ENCODE measurements at places on chromosomes 6 and 20.

DNA sequence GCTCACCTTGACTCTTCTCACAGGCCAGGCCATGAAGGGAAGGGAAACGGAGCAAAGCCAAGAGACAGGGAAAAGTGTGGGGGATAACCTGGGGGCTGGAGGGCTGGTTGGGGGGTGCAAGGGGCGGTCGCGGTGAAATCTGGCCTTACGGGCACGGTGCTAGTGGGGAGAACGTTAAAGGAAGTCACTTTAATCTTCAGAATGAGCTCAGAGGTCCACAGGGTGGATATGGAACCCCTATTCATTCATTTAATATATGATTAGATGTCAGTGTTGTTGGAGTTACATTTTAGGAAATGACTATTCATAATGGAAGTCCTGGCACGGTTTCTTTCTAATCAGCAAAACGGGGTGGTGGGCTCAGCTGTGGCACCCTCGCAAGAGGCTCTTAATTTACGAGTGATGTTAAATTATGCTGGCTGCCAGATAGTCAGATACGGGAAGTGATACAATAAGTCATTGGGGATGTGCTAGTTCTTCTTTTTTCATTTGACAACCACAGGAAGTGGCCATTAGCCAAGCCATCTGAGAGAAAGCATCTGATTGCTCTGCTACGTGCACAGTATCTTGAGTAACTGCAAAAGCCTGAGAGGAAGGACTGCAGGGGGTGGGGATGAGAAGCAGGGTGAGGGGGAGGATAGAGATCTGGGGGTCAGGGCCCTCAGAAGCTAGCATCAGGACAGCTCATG lies 253.0 kb downstream of the QKI start:
- DNase-seq: no peak

DNA sequence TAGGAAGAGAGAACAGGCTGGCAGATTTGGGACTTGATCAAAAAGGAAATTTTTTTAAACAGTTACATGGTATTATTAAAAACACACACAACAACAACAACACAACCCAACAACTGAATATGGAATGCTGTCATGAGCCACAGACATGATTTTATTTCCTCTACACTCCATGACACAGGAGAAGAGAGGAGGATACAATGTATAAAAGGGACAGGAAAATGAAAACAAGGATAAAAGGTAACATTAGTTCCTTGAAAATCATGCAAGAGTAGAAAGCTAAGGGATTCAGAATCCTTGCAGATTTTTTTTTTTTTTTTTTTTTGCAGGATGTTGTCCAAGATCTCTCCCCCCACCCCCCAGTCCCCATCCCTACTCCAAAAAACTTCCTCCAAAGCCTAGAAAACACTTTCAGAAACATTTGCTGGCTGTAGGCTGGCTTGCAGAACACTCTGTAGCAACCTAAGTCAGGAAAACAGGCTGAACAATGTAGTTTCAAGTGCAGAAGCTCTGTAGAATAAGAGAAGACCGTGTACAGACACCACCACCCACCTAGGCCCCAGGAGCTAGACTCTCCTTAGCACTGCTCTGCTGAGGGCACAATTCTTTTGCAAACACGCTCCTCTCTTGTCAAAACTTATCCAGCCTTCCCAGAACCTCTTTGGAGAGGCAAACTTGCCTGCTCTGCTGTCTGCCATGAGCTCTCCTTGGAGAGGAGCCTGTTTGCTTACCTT lies 845 bp downstream of the ZMYND8 start:
- no peak for DNase-seq

- no peak for DNase-seq
Observed at GRCh38 chr20:60993433-60994044, 258.5 kb upstream of the CDH4 start.

DNA sequence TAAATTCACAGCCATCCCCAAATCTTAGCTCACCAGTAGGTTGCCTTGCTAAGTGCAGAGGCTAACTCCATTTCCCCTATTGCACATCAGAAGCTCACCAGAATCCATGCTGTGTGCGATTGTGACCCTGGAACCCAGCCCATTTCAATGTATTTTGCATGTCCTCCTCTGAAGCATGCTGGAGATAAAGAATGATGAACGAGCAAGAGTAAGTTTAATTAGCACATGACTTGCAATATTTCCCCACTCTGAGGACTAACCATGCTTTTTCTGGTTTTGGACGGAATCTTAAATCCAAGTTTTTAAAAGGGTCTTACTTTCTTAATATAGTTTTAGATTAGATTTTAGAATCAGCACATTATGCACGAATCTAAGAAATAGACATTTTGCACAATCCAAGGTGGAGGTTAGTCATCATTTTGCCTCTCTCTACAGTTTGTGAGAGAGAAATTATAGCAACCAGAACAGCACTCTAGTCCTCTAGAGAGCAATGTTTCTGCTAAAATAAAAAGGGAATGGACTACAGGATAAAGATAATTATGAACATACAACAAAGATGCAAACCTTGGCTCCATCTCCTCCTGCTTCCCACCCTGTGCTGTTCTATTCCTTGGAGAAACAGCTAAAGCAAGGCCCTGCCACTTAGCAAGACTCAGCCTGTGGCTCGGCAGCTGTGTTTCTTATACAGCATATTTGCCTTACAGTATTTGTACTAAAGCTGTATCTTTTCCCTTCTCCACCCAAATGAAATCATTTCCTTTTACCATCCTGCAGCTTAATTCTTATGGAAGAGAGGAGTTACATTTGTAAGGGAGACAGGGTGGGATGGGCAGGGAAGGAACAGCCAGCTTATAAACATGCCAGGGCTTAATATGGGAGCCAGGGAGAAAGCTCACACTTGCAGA lies 24.9 kb upstream of the LAMA4 start:
- DNase-seq: no peak

DNA sequence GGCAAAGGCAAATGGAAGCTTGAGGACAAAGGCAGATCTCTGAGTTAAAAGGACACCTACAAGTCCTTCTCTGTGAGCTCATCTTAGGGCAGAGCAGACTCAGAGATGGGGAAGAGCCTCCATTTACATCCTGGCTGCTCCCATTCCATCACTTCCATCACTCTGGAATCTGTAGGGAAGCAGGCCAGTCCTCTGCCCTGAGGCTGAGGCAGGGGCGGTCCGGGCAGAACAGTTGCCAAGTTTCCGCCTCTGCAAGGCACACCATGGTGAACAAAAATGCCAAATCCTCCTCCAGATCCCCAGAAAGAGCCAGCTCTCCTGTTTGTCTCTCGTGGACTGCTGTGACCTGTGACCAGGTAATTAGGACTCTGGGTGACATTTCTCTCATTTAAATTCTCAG lies 209.6 kb upstream of the SSTR4 start:
- no peak for DNase-seq

DNA sequence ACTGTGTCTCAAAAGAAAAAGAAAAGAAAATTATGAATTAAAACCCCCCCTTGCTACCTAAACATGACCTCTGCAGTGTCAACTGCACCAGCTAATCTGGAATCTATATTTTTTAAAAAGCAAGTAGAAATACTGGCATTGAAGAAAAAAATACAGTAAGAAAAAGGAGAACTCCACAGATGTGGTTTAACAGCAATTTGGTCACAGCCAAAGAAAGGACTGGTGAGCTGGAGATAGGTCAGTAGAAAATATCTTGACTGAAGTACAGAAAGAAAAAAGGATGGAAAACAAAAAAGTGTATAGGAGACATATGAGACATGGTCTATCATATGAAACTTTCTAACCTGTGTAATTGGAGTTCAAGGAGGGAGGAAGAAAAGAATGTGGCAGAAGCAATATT lies 44.1 kb upstream of the ERVFRD-1 start:
- no peak for DNase-seq

DNA sequence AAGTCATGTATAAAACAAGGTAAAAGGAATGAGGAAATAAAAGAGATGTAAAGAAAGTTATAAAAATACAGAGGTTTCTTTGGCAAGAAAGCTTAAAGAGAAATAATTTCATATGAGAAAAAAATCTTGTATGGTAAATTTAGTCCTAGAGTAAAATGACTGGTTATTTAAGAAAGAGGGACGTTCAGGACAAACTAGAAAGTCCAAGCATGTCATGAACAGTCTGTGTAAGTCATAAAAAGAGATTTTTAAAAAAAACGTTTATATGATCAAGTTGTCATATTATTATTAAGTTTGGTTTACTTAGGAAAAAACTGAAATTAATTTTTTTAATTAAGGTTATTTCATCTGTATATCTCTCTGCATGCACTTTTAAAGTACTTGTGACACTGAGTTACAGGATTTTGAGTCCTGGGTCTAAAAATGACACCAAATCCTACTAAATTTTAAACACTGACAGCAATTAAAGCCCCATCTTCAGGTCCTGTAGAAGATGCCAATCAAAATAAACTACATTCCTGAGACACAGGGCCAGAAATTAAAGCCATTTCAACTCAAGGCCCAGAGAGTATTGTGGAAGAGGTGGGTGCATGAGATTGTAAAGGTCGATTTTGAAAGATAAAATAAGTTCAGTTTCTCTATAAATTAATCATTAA lies 62.4 kb downstream of the AGPAT4 start:
- no peak for DNase-seq

GRCh38 chr6:124260337-124260736 lies 456.7 kb downstream of the NKAIN2 start:
- no peak for DNase-seq

DNA sequence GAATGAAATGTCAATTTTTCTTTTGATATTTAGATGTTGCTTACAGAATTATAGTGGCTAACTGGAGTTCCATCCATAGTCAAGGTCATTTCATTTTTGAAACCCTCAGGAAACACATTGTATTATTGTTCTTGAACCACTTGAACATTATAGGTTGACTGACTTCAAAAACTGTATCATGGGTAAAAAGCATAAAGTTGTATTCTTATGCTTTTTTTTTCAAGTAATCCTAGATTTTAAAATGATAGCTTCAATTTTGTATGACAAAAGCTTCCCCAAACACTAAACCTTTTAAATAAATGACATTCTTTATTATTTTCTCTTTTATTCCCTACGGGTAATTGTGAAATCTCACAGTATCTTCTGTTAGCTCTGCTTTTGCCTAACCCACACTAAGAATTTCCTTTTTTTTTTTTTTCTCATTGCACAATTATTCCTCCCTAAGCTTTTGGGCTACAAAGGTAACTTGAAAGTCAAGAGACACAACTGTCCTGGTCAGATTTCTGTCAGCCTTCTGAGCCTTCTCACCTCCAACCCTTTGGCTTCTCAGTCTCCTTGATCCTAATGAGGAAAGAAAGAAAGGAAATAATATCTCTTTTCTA lies 36.9 kb upstream of the LAMA4 start:
- no peak for DNase-seq

- DNase-seq: no peak
Observed at GRCh38 chr6:135411339-135411738, 86.2 kb downstream of the AHI1 start.
